RPMI8226 (cell line): ENCODE measurements at places on chromosomes 6 and 20.

DNA sequence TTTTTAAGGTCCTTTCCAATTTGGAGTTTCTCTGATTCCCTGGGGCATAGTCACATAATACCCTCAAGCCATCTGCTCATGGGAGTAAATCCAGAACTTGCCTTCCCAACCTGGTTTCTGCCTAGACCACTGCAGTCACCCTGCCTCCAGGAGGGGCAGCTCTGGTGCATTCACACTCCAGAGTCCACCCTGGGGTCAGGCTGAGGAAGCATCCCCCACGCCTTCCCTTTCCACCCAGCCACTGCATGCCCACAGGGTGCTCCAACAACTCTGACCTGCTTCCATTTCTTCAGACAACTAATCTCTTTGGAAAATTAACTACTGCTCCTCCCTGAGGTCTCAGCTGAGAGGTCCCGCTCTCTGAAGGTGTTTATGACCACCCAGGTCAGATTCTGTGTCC lies 211.4 kb upstream of the RIN2 start:
- DNase-seq, result no peak

GRCh38 chr6:22471132-22471690 lies 98.2 kb upstream of the HDGFL1 start:
- no peak for DNase-seq

DNA sequence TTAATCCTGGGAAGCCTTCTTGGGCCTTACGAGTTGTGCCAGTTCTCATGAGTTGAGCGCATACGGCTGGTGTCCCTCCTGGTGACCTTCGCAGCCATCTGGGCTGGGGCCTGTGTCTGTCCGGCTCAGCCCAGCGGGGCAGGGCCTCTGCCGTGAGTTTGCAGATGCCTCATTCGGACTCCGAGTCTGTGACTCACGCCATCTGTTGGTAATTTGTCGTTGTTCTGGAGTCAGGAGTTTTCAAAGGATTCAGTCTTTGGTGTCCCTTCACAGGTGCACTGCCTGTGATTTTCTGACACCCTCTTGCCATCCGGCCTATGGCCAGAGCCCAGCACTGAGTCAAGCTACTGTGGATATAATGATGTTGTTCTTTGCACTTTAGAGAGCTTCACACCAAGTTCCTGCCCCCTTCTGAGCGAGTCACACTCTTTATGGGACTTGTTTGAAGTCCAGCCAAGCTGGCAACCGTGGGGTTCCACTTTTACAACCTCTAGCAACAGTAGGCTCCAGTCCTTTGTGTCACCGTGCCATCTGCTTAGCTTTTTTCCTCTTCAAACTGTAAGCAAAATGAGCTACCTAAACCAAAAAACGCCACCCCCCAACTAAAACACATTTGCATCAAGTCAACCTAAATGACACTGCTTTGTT lies 175.6 kb downstream of the AIG1 start:
- DNase-seq, result no peak

GRCh38 chr6:8278562-8278961 lies 156.8 kb downstream of the SLC35B3 start:
- DNase-seq, result no peak

GRCh38 chr20:34925341-34925740 lies 30.3 kb downstream of the GSS start:
- DNase-seq, result no peak

DNA sequence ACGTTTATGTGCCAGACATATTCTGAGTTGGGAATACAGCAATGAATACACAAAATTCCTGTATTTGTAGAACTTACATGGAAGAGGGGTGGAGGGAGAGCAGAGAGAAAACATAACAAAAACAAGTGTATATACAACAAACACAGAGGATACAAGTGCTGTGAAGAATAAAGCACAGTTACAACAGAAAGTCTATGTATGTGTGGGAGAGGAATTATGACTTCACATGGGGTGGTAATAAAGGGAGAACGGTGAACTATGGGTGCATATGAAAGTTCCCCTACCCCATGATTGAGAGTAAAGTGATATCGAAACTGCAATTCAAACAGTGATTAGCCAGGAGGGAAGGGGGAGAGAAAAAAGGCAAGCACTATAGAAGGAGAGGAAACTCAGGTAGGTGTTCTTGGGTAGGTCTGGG lies 24.6 kb downstream of the HBS1L start:
- no peak for DNase-seq

GRCh38 chr6:71114986-71115385 lies 158.1 kb upstream of the B3GAT2 start:
- no peak for DNase-seq

DNA sequence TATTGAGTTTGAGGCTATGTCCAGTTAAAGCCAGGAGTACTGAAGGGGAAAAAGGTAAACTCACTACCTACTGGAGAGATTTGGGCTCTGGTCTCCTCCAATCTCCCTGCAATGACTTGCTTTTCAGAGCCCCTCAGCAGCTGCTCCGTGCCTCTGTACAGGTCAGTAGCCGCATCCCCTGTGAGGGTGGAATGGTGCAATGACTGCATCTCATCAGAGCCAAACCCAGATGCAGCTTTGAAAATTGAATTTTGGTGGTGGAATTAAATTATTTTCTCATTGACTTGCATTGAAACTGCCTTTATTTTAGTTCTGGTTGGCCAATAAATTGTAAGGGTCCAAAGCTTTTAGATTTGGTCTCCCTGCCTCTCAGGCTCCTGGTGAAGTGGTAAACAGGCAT lies 166.7 kb downstream of the DLL1 start:
- no peak for DNase-seq

GRCh38 chr20:49043000-49043399 lies 3.1 kb upstream of the CSE1L start:
- no peak for DNase-seq

GRCh38 chr6:119148098-119148824 lies 69.8 kb upstream of the FAM184A start:
- DNase-seq, result no peak
